ENCODE measurements at places on chromosomes 7 and 10.

- DNase-seq, result no peak
Measured at GRCh38 chr7:23653942-23654341, 26.1 kb upstream of the FAM221A start.

- no peak for DNase-seq
Measured at GRCh38 chr10:8511026-8511425, 456.5 kb downstream of the GATA3 start.

GRCh38 chr7:77697535-77697831 is 1.2 kb downstream of the RSBN1L start:
- no peak for DNase-seq

DNA sequence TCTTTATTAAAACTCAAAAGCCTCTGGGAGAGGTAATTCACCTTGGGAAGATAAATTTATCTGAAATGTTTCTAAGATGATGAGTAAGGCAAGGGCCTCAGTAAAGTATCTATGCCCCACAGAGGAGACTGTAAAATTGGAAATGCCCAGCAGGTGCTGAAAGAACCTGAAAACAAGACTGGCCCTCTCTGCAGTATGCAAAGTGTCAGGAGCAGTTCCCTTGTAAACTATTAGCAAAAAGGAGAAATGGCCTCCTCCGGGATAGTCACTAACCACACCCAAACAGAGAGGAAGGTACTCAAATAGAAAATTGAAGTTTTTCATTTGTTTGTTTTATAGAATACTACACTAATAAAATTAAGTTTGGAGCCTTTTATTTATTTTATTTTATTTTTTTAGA is 81.2 kb downstream of the FZD1 start:
- peak; percentile 52 for DNase-seq

DNA sequence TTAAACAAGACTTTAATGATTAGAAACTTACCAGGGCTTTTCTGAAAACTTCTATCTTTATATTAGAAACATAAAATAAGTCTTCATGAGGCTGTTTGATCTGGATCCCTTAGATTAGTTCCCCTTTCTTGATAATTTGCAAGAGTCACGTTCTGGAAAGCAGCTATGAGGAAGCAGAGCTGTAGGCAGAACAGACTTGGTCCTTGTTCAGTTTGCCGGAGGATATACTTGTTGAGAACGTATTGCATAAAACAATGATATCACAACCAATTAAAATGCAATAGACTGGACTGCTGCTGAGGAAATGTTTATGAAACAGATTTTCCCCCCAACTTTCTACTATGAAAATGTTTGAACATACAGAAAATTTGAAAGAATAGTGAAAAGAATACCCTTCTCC is 2.8 kb downstream of the SAMD9L start:
- DNase-seq, result peak; percentile 83

GRCh38 chr7:37923996-37924395 is 3.6 kb downstream of the EPDR1 start:
- no peak for DNase-seq

DNA sequence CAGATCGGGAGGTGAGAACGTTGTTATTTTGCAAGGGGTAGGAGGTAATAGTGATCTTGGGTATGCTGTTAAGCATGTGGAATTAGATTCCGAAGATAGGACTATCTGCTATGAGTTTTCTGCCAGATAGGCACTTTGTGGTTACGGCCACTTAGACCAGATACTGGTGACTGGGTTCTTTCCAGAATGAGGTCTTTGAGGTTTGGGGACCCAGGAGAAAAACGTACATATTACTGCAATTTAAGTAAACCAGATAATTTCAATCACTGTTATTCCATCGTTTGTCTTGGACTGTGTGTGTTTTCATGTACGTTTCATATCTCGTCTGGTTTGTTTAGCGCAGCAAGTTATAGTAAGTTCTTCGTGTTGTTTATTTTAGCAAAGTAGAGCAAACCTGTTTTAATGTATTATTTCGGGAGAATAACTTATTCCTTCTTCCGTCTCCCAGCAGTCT is 312 bp downstream of the ARL4A start:
- no peak for DNase-seq

DNA sequence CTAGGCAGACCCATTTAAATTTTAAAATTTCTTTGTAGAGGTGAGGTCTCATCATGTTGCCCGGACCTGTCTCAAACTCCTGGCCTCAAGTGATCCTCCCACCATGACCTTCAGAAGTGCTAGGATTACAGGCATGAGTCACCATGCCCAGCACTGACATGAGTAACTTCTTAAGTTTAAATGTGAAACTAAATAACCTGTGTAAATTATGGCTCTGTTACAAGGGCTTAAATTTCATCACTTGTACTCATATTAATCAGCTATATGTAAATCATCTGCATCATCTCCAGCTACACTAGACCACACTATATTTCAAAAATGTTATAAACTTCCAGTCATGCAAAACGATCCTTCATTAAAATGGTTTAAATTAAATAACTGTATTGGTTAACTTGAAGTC is 56.1 kb downstream of the ATAD1 start:
- DNase-seq, result peak; percentile 74

DNA sequence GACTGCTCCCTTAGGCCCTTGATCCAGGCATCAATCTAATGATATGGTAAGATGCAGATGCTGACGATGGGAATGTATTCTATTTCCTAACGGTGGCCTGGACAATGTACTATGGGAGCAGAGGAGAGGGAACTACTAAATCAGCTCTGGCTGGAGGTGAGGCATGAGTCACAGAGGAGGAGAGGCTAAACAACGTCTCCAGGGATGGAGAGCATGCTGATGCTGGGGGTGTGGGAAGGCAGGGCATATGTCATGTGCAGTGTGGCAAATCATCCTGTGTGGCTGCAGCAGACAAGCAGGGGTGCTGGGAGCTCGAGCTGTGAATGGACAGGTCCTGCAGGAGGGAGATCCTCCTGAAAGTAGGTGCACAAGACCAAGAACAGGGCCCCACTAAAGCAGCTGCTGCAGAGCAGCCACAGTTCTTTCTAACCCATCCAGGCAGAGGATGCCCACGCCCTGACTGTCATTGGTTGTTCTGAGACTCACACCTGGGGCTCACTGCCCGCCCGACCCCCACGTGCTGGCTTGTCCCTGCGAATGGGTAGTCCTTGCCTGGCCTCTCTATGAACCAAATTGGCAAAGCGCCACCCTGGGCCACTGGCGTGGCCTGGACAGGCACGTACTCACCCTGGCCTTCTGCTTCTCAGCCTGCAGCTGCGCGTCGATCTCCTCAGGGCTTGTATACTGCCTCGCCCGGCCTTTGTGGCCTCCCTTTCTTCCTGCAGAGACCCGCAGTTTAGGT is 4.0 kb downstream of the PDAP1 start:
- DNase-seq, result no peak

DNA sequence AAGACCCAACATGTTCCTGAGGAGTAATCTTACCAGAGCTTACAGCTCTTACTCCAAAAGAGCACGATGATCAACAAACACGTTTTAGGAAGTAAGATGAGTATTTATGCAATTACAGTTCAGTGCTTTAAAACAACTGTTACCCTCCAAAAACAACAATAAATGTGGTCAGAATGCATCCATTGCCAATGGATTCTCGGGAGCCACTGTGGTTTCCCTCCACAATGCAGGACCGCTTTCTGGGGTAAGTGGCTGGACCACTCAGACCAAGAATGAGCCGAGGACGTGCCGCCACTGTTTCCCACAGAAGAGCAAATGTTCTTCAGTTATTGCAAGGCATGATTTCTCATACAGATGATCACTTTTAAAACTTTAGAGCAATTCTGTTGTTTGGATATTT is 232.3 kb upstream of the MKLN1 start:
- DNase-seq, result no peak

- peak; percentile 20 for DNase-seq
Measured at GRCh38 chr10:11863353-11864109, 40.4 kb downstream of the PROSER2 start.

All from MV-4-11 (cell line).